MM.1S (cell line): ENCODE measurements at places on chromosomes 6 and 20.

DNA sequence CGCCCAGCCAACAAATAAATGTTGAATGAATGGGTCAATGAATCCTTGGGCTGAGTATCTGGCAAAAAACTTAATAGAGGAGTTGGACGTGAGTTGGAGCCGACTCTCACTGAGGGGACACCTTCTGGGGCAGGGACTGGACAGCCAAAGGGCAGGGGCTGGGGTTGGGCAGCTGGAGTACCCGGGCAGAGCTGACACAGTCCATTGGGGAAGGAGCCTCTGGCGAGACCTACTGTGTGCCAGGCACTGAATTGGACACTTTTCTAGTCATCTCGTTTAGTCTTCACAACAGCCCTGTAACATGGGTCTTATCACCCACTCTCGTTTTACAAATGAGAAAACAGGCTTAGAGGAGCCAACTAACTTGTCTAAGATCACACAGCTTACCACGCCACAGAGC is 4.7 kb upstream of the MAPK13 start:
- H3K27me3 ChIP-seq: no peaks in the 10 kb centered on the region
- no peak overlapping the region for H3K4me3 ChIP-seq
- H3K36me3 ChIP-seq: no peaks in the 10 kb centered on the region
- H3K27ac ChIP-seq: no peak overlapping the region

GRCh38 chr6:1820165-1820564 is 210.4 kb downstream of the FOXC1 start:
- H3K36me3 ChIP-seq: no peaks in the 10 kb centered on the region
- DNase-seq: no peak
- H3K4me1 ChIP-seq: peaks cover 17% of the 10 kb centered on the region

DNA sequence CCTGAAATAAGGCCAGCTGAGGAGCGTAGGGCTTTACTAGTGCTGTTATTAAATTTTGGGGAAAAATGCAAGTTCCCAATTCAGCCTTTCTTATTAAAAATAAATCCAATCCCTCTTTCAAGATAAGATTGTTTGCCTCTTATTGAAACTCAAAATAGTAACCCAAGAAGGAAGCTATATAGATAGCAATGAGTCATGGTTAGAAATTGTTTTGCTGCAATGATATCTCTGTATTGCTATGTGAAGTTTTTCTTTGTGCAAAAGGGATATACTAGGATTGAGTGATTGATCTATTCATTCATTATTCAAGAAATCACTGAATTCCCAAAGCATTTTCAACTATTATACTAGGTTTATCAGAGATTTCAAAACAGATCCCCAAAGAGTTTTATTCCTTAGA is 93.0 kb upstream of the HDAC2 start:
- no peak overlapping the region for H3K4me3 ChIP-seq
- no peak overlapping the region for H3K27ac ChIP-seq
- no peak for DNase-seq
- 0 out of 2 replicates have a peak, but pooled peaks cover 13% of the 10 kb centered on the region for H3K4me1 ChIP-seq
- H3K27me3 ChIP-seq: no peaks in the 10 kb centered on the region

DNA sequence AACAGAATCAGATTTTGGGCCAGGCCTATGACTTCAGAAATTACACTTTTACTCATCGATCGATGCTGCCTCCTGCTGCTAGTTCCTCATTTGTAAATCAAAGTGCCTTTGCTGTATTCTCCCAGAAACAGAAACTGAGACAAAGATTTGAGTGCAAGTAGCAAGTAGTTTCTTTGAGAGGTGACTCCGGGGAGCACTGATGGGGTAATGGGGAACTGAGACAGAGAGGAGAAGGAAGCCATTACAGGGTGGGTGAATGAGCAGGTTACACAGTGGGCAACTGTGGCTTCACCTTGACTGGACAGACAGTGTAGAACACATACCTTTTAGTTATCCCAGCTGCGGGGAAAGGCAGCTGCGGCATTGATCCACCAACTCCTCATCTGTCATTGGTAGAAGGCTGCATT is 9.7 kb upstream of the CD40 start:
- H3K27ac ChIP-seq: peak overlapping the region; percentile 1; the same call in 1 of the 2 replicates
- H3K27me3 ChIP-seq: peaks cover 25% of the 10 kb centered on the region
- DNase-seq: peak; percentile 67
- no peaks in the 10 kb centered on the region for H3K36me3 ChIP-seq

GRCh38 chr6:117338567-117338966 is 73.2 kb downstream of the VGLL2 start:
- H3K4me1 ChIP-seq: no peaks in the 10 kb centered on the region
- H3K27ac ChIP-seq: no peak overlapping the region
- DNase-seq: no peak

GRCh38 chr6:13194852-13195251 is 133.5 kb downstream of the TBC1D7 start:
- no peak overlapping the region for H3K27ac ChIP-seq
- peaks cover 10% of the 10 kb centered on the region for H3K4me1 ChIP-seq
- peak; percentile 89 for DNase-seq

GRCh38 chr6:52573295-52573694 is 3.6 kb downstream of the TRAM2 start:
- H3K4me1 ChIP-seq: peaks cover 50% of the 10 kb centered on the region
- H3K4me3 ChIP-seq: peak overlapping the region; percentile 88
- H3K36me3 ChIP-seq: 0 out of 2 replicates have a peak, but pooled peaks cover 8% of the 10 kb centered on the region
- DNase-seq: no peak
- H3K27ac ChIP-seq: peak overlapping the region; percentile 90

GRCh38 chr20:19828232-19828631 is 70.2 kb downstream of the RIN2 start:
- H3K4me3 ChIP-seq: 0 out of 2 replicates have a peak overlapping the region, but pooled peaks have one; percentile 9
- no peaks in the 10 kb centered on the region for H3K27me3 ChIP-seq
- peak; percentile 89 for DNase-seq
- no peaks in the 10 kb centered on the region for H3K36me3 ChIP-seq

DNA sequence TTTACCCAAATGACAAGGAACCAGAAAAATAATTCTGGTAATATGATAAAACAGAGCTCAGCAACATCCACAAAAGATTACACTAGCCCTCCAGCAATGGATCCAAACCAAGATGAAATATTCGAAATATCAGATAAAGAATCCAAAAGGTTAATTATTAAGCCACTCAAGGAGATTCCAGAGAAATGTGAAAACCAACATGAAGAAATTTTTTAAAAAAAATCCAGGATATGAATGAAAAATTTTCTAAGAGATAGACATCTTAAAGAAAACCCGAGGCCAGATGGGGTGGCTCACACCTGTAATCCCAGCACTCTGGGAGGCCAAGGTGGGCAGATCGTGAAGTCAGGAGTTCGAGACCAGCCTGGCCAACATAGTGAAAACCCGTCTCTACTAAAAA is 124.4 kb downstream of the CDK19 start:
- H3K4me3 ChIP-seq: no peak overlapping the region
- H3K27ac ChIP-seq: no peak overlapping the region
- H3K4me1 ChIP-seq: no peaks in the 10 kb centered on the region
- H3K36me3 ChIP-seq: no peaks in the 10 kb centered on the region
- DNase-seq: no peak

DNA sequence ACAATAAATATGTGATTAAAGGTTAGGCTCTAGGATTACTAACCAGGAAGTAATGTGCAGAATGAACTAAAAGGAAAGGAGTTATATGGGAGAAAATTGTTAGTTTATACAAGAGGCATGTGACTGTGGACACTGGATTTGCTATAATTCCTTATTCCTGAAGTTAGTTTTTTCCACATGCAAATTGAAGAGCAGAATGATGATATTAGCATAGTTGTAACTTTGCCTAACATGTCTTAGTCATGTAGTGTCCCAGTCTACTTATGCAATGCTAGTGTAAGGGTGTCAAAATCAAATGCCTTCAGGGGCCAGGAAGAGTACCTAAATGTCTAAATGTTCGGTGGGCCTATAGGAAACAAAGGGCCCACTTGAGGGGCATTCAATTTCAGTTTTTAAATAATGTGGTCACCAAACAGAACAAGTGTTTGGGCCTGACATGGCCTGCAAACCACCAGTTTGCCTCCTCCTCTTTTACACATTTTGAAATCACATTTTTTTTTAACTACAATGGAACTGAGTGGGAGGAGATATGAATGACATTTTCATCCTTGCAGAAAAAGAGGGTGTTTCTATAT is 28.0 kb upstream of the CEP85L start:
- H3K36me3 ChIP-seq: no peaks in the 10 kb centered on the region
- H3K27me3 ChIP-seq: no peaks in the 10 kb centered on the region
- no peak overlapping the region for H3K27ac ChIP-seq
- no peak for DNase-seq

- H3K27ac ChIP-seq: no peak overlapping the region
- H3K4me1 ChIP-seq: peaks cover 8% of the 10 kb centered on the region; the same call in 1 of the 2 replicates
- H3K27me3 ChIP-seq: no peaks in the 10 kb centered on the region
These were observed 8.7 kb downstream of the PSMB9 start for GRCh38 chr6:32862725-32863124.

DNA sequence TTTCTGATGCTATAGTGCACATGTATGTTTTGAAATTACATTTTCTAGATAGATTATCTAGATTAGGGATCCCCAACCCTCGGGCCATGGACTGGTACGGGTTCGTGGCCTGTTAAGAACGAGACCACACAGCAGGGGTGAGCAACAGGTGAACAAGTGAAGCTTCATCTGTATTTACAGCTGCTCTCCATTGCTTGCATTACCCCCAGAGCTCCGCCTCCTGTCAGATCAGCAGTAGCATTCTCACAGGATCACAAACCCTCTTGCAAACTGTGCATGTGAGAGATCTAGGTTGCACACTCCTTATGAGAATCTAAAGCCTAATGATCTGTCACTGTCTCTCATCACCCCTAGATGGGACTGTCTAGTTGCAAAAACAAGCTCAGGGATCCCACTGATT is 10.4 kb downstream of the CEP57L1 start:
- no peak overlapping the region for H3K4me3 ChIP-seq
- H3K27ac ChIP-seq: no peak overlapping the region

GRCh38 chr6:159126590-159126989 is 42.6 kb upstream of the FNDC1 start:
- H3K27ac ChIP-seq: no peak overlapping the region
- H3K4me1 ChIP-seq: 0 out of 2 replicates have a peak, but pooled peaks cover 4% of the 10 kb centered on the region

- H3K4me3 ChIP-seq: no peak overlapping the region
- no peak overlapping the region for H3K27ac ChIP-seq
- no peaks in the 10 kb centered on the region for H3K36me3 ChIP-seq
- H3K27me3 ChIP-seq: no peaks in the 10 kb centered on the region
- no peaks in the 10 kb centered on the region for H3K4me1 ChIP-seq
These were observed 32.5 kb upstream of the MCUR1 start for GRCh38 chr6:13846841-13847240.

DNA sequence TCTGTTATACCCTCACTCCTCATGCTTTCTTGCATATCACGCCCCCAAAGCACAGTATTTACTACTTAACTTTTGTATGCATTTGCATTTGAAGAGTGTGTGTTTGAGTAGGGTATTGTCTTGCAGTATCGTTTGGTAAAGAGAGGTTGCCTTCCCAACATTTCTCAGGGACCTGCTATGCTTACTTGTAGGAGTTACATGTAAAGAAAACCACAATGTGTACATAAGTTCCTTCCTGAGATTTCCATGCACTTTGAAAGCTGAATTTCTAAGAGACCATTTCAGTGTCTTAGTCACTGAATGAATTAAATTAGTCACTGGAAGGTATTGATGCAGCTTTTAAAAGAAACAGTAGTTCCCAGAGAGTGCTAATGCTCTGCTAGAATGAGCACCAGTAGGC is 159.3 kb upstream of the LAMA2 start:
- no peak overlapping the region for H3K4me3 ChIP-seq
- no peaks in the 10 kb centered on the region for H3K4me1 ChIP-seq

GRCh38 chr20:59958626-59959025 is 403 bp downstream of the CDH26 start:
- peaks cover 42% of the 10 kb centered on the region for H3K4me1 ChIP-seq
- H3K4me3 ChIP-seq: peak overlapping the region; percentile 56
- peak; percentile 66 for DNase-seq
- no peaks in the 10 kb centered on the region for H3K36me3 ChIP-seq

DNA sequence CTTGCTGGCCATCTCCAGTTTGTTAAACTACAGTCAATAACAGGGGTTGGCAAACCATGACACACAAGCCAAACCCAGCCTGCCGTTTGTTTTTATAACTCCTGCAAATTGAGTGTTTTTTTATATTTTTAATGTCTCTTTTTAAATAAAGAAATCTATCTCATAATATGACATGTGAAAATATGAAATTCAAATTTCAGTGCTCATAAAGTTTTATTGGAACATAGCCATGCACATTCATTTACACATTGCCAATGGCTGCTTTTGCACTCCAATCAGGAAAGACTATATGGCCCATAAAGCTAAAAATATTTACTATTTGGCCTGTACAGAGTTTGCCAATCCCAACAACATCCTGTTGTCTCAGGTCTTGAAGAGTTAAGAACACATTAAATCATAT is 129.0 kb upstream of the SRSF6 start:
- H3K27me3 ChIP-seq: no peaks in the 10 kb centered on the region
- no peak for DNase-seq
- H3K27ac ChIP-seq: no peak overlapping the region
- H3K4me1 ChIP-seq: no peaks in the 10 kb centered on the region
- H3K36me3 ChIP-seq: no peaks in the 10 kb centered on the region
- no peak overlapping the region for H3K4me3 ChIP-seq

GRCh38 chr6:89042664-89043063 is 37.9 kb upstream of the PNRC1 start:
- no peak overlapping the region for H3K4me3 ChIP-seq
- H3K36me3 ChIP-seq: no peaks in the 10 kb centered on the region
- no peak overlapping the region for H3K27ac ChIP-seq
- DNase-seq: no peak

- H3K36me3 ChIP-seq: no peaks in the 10 kb centered on the region
- no peak overlapping the region for H3K4me3 ChIP-seq
- DNase-seq: no peak
- H3K27me3 ChIP-seq: no peaks in the 10 kb centered on the region
These were observed 58.6 kb downstream of the SYNJ2 start for GRCh38 chr6:158040051-158040803.

- H3K4me3 ChIP-seq: no peak overlapping the region
- no peaks in the 10 kb centered on the region for H3K27me3 ChIP-seq
- DNase-seq: no peak
- no peaks in the 10 kb centered on the region for H3K36me3 ChIP-seq
- no peak overlapping the region for H3K27ac ChIP-seq
- no peaks in the 10 kb centered on the region for H3K4me1 ChIP-seq
These were observed 38.7 kb downstream of the LAMA4 start for GRCh38 chr6:112215488-112216284.

DNA sequence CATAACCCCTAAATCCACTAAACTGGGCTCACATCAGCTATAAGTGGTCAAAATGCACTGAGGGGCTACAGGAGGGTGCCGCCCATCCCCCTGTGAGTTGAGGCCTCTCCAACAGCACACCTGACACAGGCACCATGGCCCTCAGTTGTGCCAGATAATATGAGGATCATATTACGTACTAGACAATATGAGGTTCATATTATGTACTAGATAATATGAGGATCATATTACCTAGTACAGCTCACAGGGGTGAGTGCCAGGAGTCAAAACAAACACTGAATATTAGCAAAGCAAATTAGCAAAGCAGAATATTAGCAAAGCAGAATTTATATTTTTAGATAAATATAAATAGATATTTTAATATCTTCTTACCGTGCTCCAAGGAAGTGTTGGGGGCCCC is 35.3 kb downstream of the CD24 start:
- no peaks in the 10 kb centered on the region for H3K4me1 ChIP-seq
- H3K36me3 ChIP-seq: no peaks in the 10 kb centered on the region
- no peak overlapping the region for H3K27ac ChIP-seq
- no peak for DNase-seq
